Thyroid gland (tissue), 4 donors: ENCODE measurements at places on chromosomes 7 and 10. TPM values are rescaled to one million over a fixed set of nuclear protein-coding genes. Genes with fewer than 3 reads are reported as not detected.

DNA sequence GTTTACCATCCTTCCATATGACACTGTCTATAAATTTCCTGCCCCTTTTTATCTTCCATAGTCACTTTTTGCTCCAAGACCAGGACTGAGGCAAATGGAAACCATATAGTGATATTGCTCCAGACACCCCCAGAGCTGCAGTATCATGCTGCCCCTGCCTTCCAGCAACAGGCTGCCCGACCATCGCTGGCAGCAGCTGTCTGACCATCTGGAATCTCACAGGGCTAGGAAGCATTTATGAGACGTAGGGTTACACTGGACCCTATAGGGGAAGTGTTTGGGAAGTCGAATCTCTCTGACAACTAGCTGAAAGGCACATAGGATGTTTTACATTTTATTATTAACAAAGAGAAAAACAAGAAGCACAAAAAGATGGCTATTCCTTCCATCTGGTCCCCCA, 19.4 kb downstream of the ENO4 start:
- no peak overlapping the region for H3K27ac ChIP-seq
- H3K36me3 ChIP-seq: no peaks in the 10 kb centered on the region
- no peaks in the 10 kb centered on the region for H3K4me1 ChIP-seq
- H3K27me3 ChIP-seq: no peaks in the 10 kb centered on the region

GRCh38 chr7:39172137-39172536, 194.4 kb downstream of the POU6F2 start:
- DNase-seq: no peak
- no peaks in the 10 kb centered on the region for H3K36me3 ChIP-seq
- H3K27ac ChIP-seq: no peak overlapping the region
- no peak overlapping the region for H3K4me3 ChIP-seq

GRCh38 chr7:44776211-44776610, 20.3 kb upstream of the PPIA start:
- no peak overlapping the region for H3K27ac ChIP-seq
- no peak overlapping the region for H3K4me3 ChIP-seq
- H3K36me3 ChIP-seq: no peaks in the 10 kb centered on the region
- H3K4me1 ChIP-seq: no peaks in the 10 kb centered on the region
- no peak for DNase-seq
- H3K27me3 ChIP-seq: no peaks in the 10 kb centered on the region

DNA sequence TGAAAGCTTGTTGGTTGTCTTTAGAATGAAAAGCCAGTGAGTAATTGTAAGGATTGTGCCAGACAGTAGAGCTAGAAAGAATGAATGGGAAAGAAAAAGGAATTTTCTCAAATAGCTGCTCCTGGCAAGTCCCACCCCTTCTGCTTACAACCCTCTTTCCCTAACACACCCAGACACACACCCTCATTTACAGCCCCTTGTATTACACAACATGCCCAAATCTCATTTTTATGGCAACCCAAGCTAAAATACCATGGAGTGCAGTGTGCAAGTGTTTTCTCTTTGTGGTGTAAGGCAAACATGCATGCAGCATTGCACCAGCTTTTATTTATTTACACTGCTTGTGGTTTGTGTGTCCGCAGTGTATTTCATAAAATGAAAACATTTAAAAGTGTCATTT, 1.5 kb downstream of the PRKAR2B start:
- H3K4me1 ChIP-seq: no peaks in the 10 kb centered on the region
- H3K36me3 ChIP-seq: no peaks in the 10 kb centered on the region
- DNase-seq: no peak
- no peaks in the 10 kb centered on the region for H3K27me3 ChIP-seq

DNA sequence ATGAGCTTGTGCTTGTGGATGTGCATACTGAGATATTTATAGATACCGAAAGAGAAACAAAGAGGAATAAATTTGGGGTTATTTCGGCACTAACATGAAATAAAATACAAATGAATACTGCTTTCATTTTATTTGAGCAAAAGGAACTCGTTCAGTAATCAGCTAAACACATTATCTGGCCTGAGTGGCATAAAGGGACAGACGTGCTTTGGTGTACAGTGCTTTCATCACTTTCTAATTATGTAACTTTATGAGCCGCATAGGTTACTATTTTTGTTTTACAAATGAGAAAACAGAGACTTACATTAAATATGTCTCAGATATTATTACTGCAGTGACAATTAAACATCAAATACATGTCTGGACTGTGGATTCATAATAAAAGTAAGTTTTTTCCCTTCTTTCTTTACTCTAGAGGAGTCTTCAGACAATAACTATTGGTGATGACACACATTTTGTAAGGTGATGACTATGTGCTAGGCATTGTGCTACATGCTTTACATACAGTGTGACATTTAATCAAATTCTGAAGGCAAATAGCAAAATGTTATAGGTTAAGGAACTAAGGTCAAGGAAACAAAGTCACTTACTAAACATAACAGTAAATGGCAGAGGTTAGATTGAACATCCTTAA, 503.3 kb downstream of the SORCS1 start:
- no peak overlapping the region for H3K27ac ChIP-seq
- no peaks in the 10 kb centered on the region for H3K36me3 ChIP-seq
- DNase-seq: no peak
- H3K4me1 ChIP-seq: no peaks in the 10 kb centered on the region
- H3K27me3 ChIP-seq: no peaks in the 10 kb centered on the region
- H3K4me3 ChIP-seq: no peak overlapping the region

CTAGE4 gene
- total RNA-seq: 27.4 TPM

GPR26 gene
- not detected for total RNA-seq

- no peak overlapping the region for H3K4me3 ChIP-seq
- no peak overlapping the region for H3K27ac ChIP-seq
- H3K27me3 ChIP-seq: no peaks in the 10 kb centered on the region
- no peaks in the 10 kb centered on the region for H3K4me1 ChIP-seq
- DNase-seq: no peak
Measured at GRCh38 chr7:2539031-2539911, 16.1 kb downstream of the BRAT1 start.

DNA sequence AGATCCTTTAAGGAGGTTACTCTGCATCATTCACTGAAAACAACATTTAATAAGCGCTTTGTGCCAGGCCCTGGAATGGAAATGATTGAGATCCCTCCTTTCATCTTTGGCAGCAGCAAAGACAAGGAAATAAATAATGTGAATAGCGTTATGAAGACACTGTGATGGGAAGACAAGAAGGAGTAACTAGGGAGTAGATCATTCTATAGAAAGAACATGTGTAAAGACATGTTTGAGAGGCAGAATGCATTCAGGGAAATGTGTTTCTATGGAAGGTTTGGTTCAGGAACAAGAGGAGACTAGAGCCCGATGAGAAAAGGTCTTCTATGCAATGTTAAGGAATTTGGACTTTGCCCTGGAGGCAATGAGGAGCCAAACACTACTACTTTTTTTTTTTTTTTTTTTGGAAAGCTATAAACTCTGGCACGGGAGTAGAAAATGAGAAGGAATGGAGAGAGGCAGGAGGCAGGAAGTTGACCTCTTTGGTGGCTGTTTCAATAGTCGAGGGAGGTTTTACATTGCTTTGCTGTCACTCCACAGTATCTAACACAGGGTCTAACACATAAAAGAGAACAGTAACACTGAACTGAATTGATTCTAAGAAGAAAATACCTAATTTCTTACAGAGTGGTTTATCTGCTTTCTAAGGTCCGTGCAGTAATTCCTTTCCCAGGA, 44.9 kb downstream of the SMURF1 start:
- H3K36me3 ChIP-seq: no peaks in the 10 kb centered on the region
- H3K27ac ChIP-seq: no peak overlapping the region
- H3K27me3 ChIP-seq: no peaks in the 10 kb centered on the region
- no peak for DNase-seq

GRCh38 chr10:51832652-51833383, 133.4 kb upstream of the CSTF2T start:
- H3K27me3 ChIP-seq: no peaks in the 10 kb centered on the region
- H3K4me1 ChIP-seq: no peaks in the 10 kb centered on the region
- H3K27ac ChIP-seq: no peak overlapping the region
- H3K4me3 ChIP-seq: no peak overlapping the region
- H3K36me3 ChIP-seq: no peaks in the 10 kb centered on the region

CFAP69 gene
- total RNA-seq: 33.3 TPM

- H3K4me1 ChIP-seq: peaks cover 7% of the 10 kb centered on the region
- no peak overlapping the region for H3K27ac ChIP-seq
- no peaks in the 10 kb centered on the region for H3K36me3 ChIP-seq
Measured at GRCh38 chr7:112886208-112886607, 96.0 kb upstream of the TMEM168 start.

- H3K27me3 ChIP-seq: no peaks in the 10 kb centered on the region
- no peak overlapping the region for H3K27ac ChIP-seq
- no peaks in the 10 kb centered on the region for H3K36me3 ChIP-seq
- no peak for DNase-seq
- H3K4me3 ChIP-seq: no peak overlapping the region
- H3K4me1 ChIP-seq: no peaks in the 10 kb centered on the region
Measured at GRCh38 chr10:47380341-47381102, 3.6 kb downstream of the ZNF488 start.

DNA sequence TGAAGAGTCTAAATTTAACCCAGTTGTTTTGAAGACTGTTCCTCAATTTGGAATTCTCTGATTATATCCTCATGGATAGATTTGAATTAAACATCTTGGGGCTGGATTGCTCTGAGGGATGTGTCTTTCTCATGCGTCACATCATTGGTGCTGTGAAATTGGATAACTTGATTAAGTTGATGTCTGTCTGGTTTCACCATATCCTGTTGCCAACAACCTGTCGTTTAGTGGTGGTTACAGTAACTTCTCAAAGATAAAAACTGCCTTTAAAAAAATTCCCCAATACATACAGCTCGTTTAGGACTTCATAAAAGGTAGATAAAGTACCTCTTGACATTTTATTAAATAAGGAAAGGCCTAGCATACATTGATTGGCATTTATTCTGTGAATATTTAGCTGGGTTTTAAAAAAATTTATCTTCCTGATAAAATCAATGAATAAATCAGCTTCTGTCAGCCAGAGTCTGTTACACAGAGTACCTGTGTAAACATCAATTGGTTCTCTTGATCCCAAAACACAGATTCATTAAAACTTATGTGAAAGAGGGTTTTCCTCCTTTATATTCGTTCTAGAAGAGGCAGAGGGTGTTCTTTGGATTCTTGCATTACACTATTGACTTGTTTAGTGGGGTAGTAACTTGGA, 10.5 kb downstream of the CRCP start:
- no peaks in the 10 kb centered on the region for H3K36me3 ChIP-seq
- H3K4me3 ChIP-seq: no peak overlapping the region
- no peak for DNase-seq
- peak overlapping the region; percentile 47 for H3K27ac ChIP-seq
- no peaks in the 10 kb centered on the region for H3K27me3 ChIP-seq

DNA sequence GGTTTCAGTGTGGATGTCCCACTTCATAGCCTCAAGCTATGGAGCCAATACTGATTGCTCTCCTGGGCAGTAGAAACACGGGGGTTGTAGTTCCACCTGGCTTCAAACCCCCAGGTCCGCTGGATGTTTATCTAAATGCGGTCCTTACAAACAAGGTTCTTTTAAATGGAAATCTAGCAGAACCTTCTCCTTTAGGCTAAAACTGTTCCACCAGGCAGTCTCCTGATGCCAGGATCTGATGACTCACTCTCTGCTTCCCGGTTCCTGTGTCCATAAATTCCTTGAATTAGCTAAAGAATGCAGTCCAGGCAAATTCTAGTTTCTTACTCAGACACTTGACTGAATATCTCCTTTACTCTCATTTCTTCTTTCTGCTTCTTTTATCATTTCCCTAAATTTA, 108.4 kb upstream of the FAM3C start:
- no peaks in the 10 kb centered on the region for H3K4me1 ChIP-seq
- H3K27me3 ChIP-seq: no peaks in the 10 kb centered on the region
- H3K36me3 ChIP-seq: no peaks in the 10 kb centered on the region

CDK1 gene
- 5.9 TPM for total RNA-seq

GRCh38 chr10:14123139-14123538, 207.6 kb downstream of the FRMD4A start:
- no peaks in the 10 kb centered on the region for H3K27me3 ChIP-seq
- H3K27ac ChIP-seq: no peak overlapping the region
- DNase-seq: no peak
- H3K4me1 ChIP-seq: no peaks in the 10 kb centered on the region
- no peak overlapping the region for H3K4me3 ChIP-seq

- peak; percentile 15 for DNase-seq
- H3K4me3 ChIP-seq: no peak overlapping the region
- H3K27me3 ChIP-seq: no peaks in the 10 kb centered on the region
- H3K36me3 ChIP-seq: no peaks in the 10 kb centered on the region
- no peak overlapping the region for H3K27ac ChIP-seq
Measured at GRCh38 chr10:99329554-99330346, 594 bp downstream of the CNNM1 start.

- H3K27me3 ChIP-seq: no peaks in the 10 kb centered on the region
- peaks cover 42% of the 10 kb centered on the region for H3K4me1 ChIP-seq
- DNase-seq: peak; percentile 74
- no peak overlapping the region for H3K4me3 ChIP-seq
- H3K27ac ChIP-seq: peak overlapping the region; percentile 12
Measured at GRCh38 chr7:139651308-139651707, 126.5 kb downstream of the HIPK2 start.
